ENCODE measurements at places on chromosomes 5 and 9.

- DNase-seq: no peak
Measured at GRCh38 chr5:40524677-40525076, 155.0 kb upstream of the PTGER4 start.

DNA sequence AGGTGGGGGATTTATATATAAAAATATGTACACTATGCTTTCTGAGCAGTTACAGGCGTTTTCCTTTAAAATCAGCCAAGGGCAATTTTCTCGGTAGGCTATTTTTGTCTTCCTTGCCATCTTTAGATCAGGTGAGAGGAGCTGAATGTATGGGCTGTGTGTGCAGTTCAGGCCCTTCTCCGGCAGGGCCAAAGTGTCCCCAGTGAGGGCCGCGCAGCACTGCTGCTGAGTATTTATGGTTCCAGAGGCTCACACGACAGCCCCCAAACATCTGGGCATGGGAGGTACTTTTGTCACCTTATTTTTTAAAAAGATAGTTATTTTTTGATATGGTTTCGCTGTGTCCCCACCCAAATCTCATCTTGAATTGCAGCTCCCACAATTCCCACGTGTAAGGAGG is 11.5 kb downstream of the GFPT2 start:
- DNase-seq: no peak

DNA sequence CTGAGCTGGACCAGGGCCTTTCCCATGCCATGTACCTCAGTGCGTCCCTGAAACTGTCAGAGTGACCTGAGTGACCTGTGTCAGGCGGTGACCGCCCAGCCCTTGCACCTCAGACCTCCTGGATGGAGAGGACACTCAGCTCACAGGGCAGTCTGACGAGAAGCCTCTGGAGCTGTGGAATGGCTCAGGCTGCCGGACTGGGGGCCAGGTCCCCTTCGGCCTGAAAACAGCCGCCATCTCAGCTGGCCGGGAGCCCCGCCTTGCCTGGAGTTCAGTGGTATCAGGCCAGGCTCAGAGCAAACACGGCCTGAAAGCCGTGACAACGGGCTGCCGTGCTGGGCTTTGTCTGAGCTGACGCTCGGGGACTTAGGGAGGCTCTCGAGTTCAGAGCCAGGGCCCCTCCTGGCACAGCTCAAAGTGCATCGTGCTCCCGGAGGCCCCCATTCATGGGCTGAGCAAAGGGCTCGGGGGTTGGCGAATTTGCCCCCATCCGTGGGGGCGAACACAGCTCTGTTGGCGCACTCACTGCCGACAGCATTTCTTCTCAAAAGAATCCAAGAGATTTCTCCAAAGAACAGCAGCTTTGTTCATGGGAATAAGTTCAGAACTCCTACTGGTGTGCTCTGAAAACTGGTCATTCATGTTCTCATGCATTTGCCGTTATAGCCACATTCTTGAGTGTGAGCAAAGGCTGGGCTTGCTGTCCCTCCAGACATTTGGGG is 8.4 kb upstream of the SLC9A3 start:
- no peak for DNase-seq

GRCh38 chr9:77946969-77947620 is 84.5 kb downstream of the GNAQ start:
- no peak for DNase-seq

GRCh38 chr5:44022622-44023021 is 366.6 kb downstream of the FGF10 start:
- DNase-seq: no peak

DNA sequence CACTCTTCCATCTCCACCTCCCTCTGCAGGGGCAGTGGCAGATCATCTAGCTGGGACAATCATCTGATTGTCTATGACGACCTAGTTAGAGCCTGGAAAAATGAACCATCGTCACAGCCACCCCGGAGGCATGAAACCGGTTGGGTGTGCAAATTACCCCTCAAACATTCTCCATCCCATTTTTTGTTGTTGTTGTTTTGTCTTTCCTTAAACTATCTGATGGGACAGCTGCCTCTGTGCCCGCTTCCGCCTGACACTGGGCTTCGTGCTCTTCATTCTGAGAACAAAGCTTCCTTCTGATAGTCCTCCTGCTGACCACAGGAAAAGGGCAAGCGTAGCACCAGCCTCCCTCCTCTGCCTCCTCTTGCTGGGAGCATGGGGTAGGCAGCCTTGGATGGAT is 7.0 kb upstream of the NDST1 start:
- DNase-seq: no peak

DNA sequence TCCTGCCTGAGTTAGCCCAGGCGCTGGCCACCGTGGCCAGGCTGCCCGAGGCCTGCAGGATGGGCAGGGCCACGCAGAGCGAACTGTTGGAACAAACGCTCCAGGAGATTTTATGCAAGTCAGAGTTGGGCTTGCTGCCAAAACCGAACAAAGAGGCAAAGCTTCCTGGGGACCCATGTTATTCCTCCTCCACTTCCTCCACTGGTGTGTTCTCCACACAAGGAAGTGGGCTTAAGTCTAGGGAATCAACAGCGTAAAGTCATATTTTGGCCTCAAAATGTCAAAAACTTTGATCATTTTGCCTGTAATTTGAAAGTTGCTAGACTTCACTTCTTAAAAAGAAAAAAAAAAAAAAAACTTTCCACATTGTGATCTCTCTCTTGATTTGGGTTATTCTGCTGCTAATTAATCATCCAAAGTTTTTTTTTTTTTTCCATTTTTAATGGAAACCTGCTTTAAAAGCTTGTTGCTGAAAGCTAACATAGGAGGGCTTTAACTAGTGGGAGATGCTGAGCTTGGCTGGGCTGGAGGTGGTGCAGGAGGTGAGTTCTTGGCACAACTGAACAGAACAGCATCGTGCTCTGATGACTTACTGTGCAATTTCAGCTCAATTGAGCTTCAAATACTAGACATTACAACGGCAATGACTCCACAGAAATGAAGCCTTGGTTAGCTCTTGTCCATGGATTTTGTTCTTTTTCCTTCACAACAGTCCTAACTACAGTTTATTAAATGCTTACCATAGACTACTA is 73.0 kb downstream of the PTPDC1 start:
- no peak for DNase-seq

GRCh38 chr9:108363311-108363710 is 492.5 kb downstream of the ACTL7B start:
- DNase-seq: no peak

DNA sequence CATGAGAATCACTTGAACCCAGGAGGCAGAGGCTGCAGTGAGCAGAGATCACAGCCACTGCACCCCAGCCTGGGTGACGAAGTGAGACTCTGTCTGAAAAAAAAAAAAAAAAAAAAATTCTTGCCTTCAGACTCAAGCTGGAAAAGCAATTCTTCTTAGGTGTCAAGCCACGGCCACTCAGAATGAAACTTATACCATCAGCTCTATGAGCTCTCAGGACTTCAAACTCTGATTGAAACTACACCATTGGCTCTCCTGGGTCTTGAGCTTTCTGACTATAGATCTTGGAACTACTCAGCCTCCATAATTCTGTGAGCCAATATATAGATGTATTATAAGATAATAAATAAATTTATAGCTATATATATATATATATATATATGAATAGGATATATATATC is 12.9 kb upstream of the FGF10 start:
- no peak for DNase-seq

GRCh38 chr5:14864181-14864812 is 7.3 kb downstream of the ANKH start:
- DNase-seq: no peak

- DNase-seq: no peak
Measured at GRCh38 chr5:95786821-95787418, 35.6 kb downstream of the GLRX start.

- no peak for DNase-seq
Measured at GRCh38 chr9:129102791-129103594, 7.6 kb downstream of the CRAT start.

DNA sequence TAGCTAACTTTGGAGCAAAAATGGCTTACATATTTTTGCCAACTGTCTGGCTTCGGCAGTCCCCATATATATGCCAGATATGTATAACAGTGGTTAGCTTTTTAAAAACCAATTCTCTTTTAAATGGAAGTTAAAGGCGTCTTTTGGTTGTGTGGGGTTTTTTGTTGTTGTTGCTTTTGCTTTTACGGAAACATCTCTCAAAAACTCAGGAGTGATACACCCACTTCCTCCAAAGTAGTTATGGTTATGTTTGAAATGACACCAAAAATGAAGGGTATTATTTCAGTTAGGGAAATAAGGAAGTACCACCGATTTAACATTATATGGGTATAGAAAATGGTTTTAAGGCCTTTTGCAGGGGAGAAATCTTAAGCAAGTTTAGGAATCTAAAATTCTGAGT is 2.3 kb downstream of the CNOT8 start:
- no peak for DNase-seq

DNA sequence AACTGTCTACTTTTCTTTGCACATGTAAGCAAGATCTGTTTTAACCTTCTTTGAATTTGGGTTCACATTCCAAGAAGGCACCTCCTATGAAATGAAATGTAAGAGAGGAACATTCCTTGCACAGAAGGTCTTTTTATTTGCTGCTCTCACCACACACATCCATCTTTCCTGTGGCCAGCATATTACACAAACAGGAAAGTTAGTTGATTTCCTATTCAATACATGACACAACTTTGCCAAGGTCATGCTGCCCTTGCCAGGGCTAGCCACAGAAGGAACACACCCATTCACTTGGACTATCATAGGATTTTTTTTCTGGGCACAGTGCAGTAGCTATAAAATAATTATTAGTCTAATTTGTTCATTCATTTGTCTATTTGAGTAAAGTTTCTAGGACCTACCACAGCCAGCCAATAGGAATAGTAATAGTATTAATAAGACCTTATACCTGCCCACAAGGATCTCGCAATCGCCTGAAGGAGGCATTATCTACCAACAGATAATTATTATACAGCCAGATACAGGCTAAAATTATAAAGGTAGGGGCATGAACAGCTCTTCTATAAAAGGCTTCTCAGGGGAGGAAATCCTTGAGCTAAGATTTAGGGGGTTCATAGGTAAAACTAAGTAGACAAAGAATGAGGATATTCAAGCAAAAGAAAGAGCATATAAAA is 78.1 kb upstream of the NREP start:
- DNase-seq: no peak

GRCh38 chr5:116788851-116789403 is 214.3 kb upstream of the SEMA6A start:
- DNase-seq: no peak

- DNase-seq: no peak
Measured at GRCh38 chr9:129290606-129291005, 112.5 kb upstream of the IER5L start.

DNA sequence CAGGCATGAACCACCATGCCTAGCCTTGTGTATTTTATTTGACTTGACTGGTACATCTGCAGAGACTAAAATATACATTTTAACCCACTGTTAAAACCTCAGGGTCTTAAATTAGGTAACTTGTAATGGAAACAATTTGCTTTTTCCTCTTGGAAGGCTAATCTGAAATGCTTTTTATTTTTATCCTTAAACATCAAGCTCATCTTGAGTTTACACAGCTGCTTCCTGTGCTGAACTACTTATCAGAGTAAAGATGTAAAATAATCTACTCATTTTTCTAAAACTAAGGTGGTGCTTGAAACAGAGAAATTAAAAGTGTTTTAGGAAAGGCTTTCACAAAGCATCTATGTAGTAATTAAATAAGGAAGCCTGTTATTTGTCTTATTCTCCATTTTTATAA is 144.1 kb downstream of the ENTREP1 start:
- no peak for DNase-seq

DNA sequence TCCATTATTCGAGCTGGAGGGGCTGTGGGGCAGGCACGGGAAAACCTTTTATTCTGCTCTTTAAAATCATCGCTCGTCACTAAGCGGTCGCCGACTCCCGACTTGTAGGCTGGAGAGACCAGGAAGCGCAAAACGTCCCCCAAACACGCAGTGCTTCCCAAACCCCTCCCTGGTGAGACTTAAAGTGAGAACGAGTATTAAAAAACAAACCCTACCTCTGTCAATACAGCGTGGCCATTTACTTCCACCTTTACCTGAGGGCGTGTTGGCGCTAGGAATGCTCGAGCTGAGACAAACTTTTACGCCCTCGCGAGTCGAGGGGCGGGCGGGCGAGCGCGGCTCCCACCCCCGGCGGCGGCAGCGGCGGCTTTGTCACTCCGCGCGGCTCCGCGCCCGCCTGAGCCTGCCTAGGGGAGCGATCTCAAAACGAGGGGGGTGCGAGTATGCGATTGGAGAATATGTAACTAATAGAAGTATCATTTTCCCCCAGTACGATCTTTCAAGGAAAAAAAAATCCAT is at the start of gene NR2F1-AS1:
TSS of gene NR2F1-AS1 (minus strand) at position 293 of the 519 bp plus-strand sequence.
- DNase-seq: no peak

DNA sequence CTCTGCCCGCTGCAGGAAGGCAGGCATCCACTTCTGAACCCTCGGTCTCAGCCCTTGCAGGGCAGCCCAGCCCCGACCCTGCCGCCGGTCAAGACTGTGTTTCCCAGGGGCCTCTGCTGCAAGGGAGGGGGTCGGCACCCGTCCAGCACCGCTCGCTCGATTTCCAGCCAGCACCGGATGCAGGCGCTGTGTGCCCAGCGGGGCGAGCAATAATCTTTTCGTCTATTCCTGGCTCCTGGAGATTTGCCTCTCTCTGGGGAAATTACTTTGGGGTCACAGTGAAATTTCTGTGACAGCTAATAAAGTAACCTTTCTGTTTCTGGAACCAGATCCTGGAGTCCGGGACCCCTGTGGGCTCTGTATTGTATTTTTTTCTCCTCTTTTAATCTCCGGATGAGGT is 155.3 kb downstream of the COL23A1 start:
- DNase-seq: no peak

GRCh38 chr9:114235033-114235661 is 79.8 kb downstream of the COL27A1 start:
- DNase-seq: no peak

DNA sequence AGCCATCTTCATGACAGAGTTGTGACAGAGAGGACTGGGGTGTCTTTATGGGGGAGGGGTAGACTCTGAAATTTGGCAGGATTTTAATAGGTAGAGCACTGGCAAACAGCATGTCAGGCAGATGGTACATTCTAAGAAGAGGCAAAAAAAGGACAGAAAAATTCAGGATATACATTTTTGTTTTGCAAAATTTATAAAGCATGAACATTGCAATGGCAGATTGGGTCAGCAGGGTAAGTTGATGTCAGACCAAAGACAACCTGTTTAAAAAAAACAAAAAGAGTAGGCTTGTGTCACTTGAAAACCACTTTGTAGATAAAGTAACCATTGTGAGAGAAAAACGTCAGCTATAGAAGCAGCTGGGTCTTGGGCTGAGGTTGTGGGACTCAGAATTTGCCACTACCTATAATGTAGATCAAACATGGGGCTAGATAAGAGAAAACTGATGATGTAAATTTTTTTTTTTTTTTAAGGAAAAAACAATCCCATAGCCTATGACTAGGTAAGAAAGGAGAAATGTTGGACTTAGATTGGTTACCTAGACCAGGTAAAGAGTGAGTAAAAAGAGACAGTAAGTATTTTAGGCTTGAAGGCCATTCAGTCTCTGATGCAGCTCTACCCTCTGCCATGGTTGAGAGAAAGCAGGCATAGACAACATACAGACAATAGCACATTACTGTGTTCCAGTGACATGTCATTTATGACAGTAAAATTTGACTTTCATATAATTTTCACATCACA is 8.3 kb downstream of the CAMK4 start:
- no peak for DNase-seq

Data from stimulated activated CD4-positive, alpha-beta T cell treated with anti-CD3 and anti-CD28 coated beads, TNF-alpha, amount 100 ng/mL, for 4 hours (primary cell).